ENCODE measurements at places on chromosomes 2 and 18.

- peak; percentile 22 for DNase-seq
These were observed 9.6 kb upstream of the KCNG2 start for GRCh38 chr18:79787865-79788733.

GRCh38 chr18:5311301-5311989, 15.9 kb upstream of the ZBTB14 start:
- no peak for DNase-seq

DNA sequence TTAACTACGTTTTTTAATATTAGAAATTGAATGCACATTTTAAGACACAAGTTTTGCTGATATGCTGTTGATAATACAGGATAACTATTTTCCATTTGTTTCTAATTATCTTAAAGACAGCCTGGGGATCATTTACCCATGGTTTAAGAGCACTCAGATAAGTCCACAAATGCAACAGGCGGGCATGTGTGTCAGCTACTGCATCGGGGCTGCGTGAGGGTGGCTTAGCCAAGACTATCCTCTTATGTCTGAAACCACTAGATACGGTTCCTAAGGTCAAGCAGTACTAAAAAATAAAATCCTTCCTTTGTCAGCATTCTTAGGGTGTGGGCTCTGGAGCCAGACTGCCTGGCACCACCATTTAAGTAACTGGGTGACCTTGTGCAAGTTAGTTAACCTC, 254.8 kb downstream of the SATB2 start:
- no peak for DNase-seq

- no peak for DNase-seq
These were observed 41.5 kb downstream of the CCBE1 start for GRCh38 chr18:59655676-59656075.

GRCh38 chr18:56747032-56747658, 96.0 kb downstream of the WDR7 start:
- DNase-seq, result no peak

All from fibroblast of lung (primary cell).